ENCODE measurements at places on chromosomes 5 and 9.

GRCh38 chr9:89252651-89253267 is 58.2 kb upstream of the CKS2 start:
- no peak for DNase-seq

DNA sequence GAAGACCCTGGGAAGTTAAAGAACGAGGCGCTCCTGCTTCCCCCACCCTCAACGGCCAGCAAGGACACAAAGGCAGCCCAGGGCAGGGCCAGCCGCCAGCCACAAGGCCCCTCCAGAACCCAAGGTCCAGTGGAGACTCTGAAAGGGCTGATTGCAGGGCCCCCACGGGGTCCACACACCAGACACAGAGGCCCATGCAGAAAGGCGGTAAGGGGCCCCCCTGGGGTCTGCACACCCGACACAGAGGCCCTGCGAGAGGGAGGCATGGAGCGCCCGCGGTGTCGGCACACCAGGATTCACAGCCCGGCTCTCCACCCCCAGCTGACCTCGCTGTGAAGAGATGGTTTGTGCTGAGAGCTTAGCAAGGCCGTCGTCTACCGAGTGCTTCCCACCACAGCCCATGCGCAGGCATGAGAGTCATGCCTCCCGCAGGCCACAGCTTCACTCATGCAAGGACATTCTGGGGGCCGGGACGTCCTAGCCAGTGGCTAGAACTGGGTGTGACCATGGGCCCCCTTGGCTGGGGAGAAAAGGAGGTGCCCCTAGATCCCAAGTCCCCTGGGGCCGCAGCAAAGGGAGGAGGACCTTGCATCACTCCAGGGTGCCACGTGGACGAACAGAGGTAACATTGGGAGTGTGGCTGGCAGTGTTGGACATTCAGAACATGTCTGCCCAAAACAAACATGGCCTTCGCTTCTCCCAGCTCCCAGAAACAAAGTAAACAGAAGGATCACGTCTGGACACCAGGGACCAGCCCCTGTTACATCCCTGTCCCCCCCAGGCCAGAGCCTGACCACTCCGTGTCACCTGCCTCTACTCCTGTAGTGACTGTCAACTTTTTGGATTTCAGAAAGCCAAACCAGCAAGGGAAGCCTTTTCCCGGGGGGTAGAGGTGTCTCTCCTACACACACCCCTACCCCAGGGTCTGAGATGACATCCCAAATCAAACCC is 9.8 kb downstream of the BRD3 start:
- DNase-seq, result no peak

DNA sequence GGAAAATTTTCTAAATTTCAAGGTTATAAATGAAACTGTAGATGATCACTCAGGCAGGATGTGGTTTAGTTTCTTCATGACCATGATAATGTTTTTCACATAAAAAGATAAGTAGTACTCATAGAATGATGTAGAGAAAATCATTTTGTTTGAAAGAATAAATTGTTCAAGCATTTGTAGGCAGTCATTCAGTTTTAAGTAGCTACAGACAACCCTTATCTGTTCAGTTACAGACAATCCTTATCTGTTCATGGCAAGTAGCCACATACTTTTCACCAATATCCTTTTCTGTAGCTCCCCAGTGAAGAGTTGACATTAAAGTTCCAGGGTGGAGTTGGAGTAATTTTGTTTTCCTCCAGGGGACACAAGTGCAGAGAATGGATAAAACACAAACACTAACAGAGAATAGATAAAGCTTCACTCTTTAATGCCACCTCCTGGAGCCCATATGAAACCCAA is 278.1 kb upstream of the TNC start:
- no peak for DNase-seq

GRCh38 chr5:56686337-56687195 is 128.8 kb upstream of the MAP3K1 start:
- no peak for DNase-seq

GRCh38 chr5:167564275-167564674 is 727.2 kb upstream of the WWC1 start:
- DNase-seq, result no peak

- DNase-seq, result peak; percentile 72
Measured at GRCh38 chr5:160262151-160263074, 33.1 kb downstream of the FABP6 start.

GRCh38 chr9:107606149-107606790 is 116.7 kb upstream of the KLF4 start:
- no peak for DNase-seq

GRCh38 chr5:3376611-3377010 is 219.0 kb upstream of the IRX1 start:
- DNase-seq, result no peak

GRCh38 chr9:97840521-97840920 is 12.5 kb upstream of the FOXE1 start:
- no peak for DNase-seq

GRCh38 chr5:171469326-171469725 is 49.9 kb downstream of the FGF18 start:
- DNase-seq, result no peak

DNA sequence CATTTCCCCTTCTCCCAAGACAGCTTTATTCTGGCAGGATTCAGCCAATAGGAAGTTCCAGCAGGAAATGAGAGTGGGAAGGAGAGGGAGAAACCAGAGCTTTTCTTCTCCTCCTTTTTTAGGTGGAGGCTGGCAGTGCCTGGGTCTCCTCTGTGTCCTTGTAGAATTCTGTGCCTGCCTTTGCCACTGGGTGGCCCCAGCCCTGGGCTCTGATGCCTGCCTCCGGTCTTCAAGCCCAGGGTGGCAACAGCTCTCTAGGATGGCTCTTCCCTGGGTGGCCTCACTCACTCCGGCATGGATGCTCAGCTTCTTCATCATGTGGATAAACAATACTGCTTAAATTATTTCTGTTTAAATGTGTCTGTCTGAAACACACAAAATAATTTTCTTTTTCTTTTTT is 694.8 kb downstream of the SEMA5A start:
- DNase-seq, result no peak

DNA sequence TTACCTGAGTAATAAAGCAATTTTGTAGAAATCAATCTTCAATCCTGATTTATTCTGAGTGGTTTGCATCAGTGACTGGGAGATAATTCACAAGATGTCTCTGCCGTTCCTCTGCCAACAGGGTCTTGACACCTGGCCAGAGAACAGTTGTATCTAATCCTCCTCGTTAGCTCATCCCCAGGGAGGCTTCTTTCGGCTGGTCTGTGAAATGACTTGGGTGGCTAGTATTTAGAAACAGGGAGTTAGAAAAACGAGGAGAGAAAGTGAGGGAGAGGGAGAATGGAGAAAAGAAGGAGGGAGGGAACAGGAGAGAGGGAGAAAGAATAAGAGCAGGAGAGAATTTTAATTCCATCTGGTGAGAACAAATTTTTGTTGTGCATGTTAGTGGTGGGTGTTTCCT is 600.2 kb upstream of the TLE4 start:
- DNase-seq, result no peak

- DNase-seq, result no peak
Measured at GRCh38 chr5:98454407-98454806, 319.1 kb upstream of the RGMB start.

GRCh38 chr5:109223531-109223930 is 186.2 kb downstream of the PJA2 start:
- DNase-seq, result peak; percentile 50

- peak; percentile 29 for DNase-seq
Measured at GRCh38 chr5:79850941-79851340, 140.1 kb downstream of the MTX3 start.

DNA sequence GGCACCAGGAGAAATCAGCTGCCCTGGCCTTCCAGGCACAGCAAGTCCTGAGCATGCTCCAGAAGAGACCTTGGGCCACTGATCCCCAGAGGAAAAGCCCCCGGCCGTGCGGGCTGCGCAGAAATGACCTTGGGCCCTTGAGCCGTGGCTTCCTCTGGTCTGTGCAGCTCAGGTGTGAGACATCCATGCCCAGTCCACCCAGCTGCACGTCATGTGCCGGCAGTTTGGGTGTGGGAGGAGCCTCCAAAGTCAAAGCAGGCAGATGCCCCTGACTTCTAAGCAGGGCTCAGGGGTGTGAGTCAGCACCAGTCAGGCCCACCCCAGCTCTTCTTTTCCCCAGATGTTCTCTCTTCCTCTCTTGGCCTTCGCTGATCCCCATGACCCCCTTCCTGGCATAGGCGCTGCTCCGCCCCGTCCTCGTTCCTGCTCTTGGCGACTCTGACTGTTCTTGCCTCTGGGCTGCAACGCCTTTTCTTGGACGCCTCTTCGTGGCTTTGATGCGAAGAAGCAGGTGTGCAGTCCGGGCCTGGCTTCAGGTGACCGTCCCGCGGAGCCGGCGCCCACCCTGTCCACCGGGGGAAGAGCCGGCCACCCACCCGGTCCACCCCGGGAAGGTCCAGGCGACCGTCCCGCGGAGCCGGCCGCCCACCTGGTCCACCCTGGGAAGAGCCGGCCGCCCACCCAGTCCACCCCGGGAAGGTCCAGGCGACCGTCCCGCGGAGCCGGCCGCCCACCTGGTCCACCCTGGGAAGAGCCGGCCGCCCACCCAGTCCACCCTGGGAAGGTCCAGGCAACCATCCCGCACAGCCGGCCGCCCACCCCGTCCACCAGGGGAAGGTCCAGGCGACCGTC is 5.9 kb upstream of the QSOX2 start:
- no peak for DNase-seq

- DNase-seq, result no peak
Measured at GRCh38 chr9:113176803-113177202, 26.0 kb downstream of the SLC31A2 start.

GRCh38 chr5:179959641-179960040 is 51.9 kb upstream of the TBC1D9B start:
- no peak for DNase-seq

DNA sequence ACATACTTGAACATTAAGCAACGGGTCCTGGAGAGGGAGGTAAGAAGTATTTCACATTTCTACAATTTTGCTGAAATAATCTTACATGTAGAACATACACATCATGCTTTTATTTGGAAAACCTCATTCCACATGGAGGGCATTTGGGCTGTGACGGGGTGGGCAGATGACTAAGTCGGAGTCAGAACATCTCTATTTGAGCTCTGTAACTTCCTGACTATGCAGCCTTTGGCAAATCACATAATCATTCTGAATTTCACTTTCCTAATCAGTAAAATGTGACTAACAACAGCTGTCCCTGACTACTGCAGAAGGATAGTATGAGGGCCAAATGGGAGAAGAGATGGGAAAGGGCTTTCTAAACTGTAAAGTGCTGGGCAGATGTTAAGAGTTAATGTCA is 17.1 kb upstream of the IL6ST start:
- DNase-seq, result no peak

- no peak for DNase-seq
Measured at GRCh38 chr5:55601204-55601618, 66.4 kb upstream of the PLPP1 start.

DNA sequence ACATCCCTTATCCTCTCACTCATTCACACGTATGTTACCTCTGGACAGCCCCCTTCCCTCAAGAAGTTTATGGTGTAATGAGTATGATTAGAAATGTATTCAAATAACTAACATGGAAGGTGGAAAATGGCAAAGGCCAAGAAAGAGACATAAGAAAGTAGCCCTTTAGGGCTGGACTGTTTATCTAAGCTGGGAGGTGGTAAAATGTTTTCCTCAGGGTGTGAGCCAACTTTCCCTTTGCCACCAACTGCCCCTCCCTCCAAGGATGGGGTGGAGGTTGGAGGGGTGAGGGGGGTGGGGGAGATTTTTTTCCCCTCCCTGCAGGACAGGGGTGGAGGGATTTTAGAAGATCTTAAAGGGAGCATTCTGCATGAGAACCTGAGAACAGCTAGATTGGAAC is 8.2 kb downstream of the SLC45A2 start:
- no peak for DNase-seq

DNA sequence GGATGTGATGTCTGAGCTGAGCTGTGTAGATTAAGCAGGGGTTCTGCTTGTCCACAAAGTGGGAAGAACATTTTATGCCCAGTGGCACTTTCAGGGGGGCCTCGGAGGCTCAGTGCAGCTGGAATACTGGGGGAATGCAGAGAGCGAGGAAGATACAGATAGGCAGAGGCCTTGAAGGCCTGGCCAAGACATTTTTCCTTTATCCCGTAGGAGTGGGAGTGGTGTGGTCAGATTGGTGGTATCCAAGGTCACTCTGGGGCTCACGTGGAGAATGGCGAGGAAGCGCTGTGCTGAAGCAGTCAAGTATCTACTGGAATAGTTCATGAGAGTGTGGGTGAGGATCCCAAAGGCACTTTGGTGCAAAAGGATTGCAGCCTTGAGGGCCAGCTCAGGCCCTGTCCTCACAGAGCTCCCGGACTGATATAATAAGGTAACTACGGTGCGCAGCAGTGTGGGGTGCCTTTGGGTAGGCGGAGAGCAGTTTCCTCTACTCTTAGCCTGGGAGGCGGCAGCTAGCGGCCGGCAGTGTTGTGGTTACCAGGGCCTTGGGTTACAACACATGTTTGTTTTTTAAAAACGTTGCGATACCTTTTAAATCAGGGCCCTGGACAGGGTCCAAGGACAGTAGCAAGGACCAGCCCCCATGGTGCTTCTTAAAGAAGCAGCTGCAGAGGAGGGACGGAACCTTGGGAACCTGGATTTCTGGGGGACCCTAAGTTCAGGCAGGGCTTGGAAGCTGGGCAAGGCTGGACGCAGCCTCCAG is 10.8 kb upstream of the CCDC69 start:
- no peak for DNase-seq

DNA sequence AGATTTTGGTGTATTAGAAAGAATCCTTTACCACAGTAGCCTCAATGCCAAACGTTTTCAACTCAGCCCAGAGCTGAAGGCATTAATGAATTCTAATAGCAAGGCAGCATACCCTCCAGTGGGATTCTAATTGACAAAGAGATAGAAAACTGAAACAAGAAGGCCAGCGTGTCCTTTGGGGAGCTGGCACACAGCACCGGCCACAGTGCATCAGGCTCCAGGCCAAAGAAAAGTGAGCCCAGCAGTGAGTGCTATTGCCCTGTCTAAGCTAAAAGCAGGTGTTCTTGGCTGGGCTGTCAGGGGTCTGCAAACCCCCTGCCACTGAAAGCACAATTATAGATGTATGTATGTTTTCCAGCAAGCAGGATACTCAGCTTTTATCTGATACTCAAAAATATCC is 40.4 kb downstream of the PPIC start:
- no peak for DNase-seq

DNA sequence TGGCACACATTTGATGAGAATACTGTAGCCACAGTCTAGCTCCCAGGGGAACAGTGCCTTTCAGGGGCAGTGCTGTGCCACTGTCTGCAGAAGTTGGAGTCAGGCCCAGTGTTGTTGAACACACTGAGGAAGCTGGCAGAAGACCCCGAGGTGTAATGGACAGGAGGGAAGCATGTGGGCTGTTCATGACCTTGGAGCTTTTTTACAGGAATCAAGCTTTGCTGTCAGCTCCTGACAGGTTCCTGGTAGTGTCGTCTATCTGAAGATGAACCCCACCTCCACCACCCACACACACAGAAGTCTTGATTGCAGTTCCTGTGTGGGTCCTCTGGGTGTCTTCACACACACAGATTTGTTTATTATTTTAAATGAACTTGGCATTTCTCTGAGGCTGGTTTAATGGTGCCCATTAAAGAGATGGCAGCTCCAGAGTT is 40.3 kb upstream of the TNFAIP8 start:
- no peak for DNase-seq

DNA sequence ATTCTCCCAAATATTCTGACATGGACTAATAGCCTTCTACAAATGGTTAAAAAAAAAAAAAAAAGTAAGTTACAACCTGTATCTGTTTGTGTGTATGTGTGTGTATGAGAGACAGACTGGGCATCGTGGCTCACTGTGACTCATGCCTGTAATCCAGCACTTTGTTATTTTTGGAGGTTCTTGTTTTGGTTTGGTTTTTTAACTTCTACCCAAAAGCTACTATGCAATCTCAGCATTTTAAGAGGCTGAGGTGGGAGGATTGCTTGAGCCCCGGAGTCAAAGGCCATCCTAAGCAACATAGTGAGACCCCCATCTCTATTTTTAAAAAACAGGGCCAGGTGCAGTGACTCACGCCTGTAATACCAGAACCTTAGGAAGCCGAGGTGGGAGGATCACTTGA is 17.6 kb upstream of the HAVCR1 start:
- no peak for DNase-seq
